GM12878 (cell line): ENCODE measurements at places on chromosomes 6 and 20.

GRCh38 chr20:9218531-9218961 is 149.7 kb downstream of the PLCB4 start:
- DNase-seq = no peak

DNA sequence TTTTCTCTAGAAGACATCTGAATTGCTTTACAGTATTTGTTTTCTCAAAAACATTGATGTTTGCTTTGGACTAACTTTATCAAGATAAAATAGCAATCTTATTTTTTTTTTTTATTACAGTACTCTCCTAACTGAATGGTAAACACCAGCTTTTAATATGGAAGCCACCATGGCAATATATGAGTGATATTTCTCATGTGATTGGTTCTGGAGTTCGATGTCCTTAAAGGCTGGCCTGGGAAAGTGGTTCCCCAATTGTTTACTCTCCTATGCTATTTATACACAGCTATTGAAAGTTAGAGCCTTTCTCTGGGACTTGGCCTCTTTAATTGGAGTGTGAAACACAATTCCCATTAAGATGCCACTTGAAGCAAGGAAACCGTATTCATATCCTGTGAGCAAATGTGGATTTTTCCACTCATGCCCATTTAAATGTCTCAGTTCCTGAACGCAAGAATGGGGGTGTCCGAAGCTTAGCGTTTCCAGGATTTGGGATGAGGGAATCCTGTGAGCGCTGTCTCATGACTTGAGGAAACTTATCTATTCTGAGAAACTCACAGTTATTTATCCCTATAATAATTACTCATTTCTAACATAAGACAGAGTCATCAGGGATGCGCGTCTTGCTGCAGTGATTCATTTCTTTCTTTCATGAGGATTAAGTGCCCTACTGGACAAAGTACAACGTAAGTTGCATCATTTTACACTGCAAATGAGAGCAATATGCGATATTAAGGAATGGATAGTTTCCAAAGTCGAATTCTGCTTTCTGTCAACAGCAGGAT is 143.3 kb upstream of the PREP start:
- no peak for DNase-seq

GRCh38 chr6:40733770-40734396 is 146.7 kb upstream of the LRFN2 start:
- DNase-seq = no peak

GRCh38 chr6:168313431-168314011 is 6.1 kb downstream of the DACT2 start:
- DNase-seq = no peak

GRCh38 chr6:112931832-112932231 is 584.7 kb downstream of the RFPL4B start:
- DNase-seq = no peak

DNA sequence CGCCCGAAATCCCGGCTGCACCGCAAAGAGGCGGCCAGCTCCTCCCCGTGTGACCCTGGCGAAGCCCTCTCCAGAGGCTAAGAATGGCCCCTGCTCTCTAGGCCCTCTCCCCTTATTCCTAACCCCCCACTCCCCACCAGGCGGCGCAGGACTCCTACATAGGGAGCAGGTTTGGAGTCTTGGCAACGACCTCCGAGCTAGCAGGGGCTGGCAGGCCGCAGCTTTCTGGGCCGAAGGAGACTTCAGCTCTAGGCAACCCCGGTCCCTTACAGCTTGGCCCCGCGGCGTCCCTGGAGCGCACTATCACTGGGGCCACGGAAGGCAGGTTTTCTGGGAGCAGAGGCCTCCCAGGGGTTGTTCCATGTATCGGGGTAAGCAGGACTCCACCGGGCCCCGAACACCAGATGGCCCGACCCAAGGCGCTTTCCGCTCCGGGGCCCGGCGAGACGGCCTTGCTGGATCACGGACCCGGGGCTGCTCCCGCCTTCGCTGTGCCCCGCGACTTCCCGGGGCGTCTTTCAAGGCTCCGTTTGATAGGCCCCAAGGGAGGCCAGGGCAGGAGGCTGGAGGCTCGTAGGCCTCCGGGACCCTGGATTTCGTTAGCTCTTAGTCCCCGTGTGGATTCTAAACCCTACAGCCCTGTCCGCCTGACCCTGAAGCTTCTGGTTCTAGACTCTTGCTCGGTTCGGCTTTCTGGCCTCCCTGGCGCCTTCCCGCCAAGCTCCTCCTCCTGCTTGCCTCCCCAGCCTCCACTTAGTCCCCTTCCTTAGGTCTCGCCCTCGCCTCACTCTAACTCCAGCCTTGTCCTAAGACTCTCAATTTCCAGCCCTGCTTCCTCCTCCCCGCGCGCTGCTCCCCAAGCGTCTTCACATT is 1.9 kb downstream of the SLC32A1 start:
- no peak for DNase-seq

GRCh38 chr6:127851197-127851596 is 49.7 kb downstream of the THEMIS start:
- no peak for DNase-seq

- DNase-seq = no peak
Observed at GRCh38 chr6:5981126-5982026, 25.3 kb downstream of the NRN1 start.

DNA sequence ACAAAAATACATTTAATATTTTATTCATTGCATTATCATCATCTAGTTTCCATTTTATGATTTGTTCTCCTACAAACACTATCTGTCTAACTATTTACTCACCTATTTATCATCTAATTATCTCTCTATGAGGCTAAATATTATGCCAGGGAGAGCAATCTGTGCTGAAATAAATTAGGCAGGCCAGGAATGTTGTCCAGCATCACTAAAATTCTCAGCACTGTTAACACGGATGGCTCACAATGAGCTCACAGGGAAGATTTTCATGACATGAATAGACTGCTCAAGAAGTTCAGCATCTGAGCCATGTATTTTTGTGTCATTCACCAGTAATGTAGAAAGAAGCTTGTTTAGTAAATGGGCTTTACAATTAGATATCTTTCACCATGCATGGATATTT is 1277.2 kb downstream of the GRIK2 start:
- DNase-seq = no peak

GRCh38 chr20:43988451-43988850 is 73.8 kb downstream of the TOX2 start:
- no peak for DNase-seq
